ENCODE measurements at places on chromosomes 13 and 19. TPM values are rescaled to one million over a fixed set of nuclear protein-coding genes. Genes with fewer than 3 reads are reported as not detected.

The ZNF329 gene
- 8.7 TPM for total RNA-seq

The PBX4 gene
- total RNA-seq, result 0.33 TPM

The DNAAF3 gene
- total RNA-seq, result 0.33 TPM

The TMEM143 gene
- 2.2 TPM for total RNA-seq

The ZNF132 gene
- total RNA-seq, result 10.8 TPM

The MYDGF gene
- 61.2 TPM for total RNA-seq

The MUC16 gene
- not detected for total RNA-seq

The SLC5A5 gene
- total RNA-seq, result not detected

The SBK3 gene
- 0.25 TPM for total RNA-seq

The ZNF729 gene
- not detected for total RNA-seq

The UQCR11 gene
- 37.6 TPM for total RNA-seq

The LYPD3 gene
- 0.36 TPM for total RNA-seq

The OR4F17 gene
- not detected for total RNA-seq

The TPM4 gene
- total RNA-seq, result 1,097 TPM

The C1QTNF9 gene
- not detected for total RNA-seq

The GARRE1 gene
- total RNA-seq, result 13.9 TPM

The CALR3 gene
- not detected for total RNA-seq

The SHISA7 gene
- not detected for total RNA-seq

The BRME1 gene
- total RNA-seq, result 1.5 TPM

The TMEM145 gene
- not detected for total RNA-seq

Data from fibroblast of the aortic adventitia (primary cell).